ENCODE measurements at places on chromosomes 2 and 18.

GRCh38 chr2:101328474-101329007 is 20.0 kb upstream of the RNF149 start:
- DNase-seq: no peak

- DNase-seq: no peak
These were observed 36.9 kb downstream of the FLACC1 start for GRCh38 chr2:201320257-201320656.

- DNase-seq: no peak
These were observed 34.1 kb downstream of the PARD6G start for GRCh38 chr18:80213182-80213581.

DNA sequence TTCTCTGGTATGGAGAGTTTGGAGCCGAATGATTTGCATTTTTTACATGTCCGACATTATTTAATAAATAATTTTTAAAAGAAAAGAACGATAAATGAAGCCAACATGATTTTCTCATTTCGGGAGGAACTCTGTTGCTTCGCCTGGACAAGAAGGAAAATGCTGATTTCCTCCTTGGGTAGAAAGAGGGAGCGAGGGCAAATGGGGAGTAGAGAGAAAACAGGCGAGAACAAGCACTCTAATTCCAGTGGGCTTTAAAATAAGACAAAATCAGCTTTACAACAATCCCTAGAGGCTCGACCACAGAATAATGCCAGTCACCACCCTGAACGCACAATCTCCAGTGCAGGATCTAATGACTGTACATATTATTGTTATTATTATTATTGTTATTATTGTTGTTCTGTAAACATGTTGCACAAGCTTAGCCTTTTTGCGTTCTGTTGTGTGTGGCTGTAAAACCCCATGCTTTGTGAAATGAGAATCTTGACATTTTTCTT is 3.7 kb downstream of the DLX1 start:
- no peak for DNase-seq

DNA sequence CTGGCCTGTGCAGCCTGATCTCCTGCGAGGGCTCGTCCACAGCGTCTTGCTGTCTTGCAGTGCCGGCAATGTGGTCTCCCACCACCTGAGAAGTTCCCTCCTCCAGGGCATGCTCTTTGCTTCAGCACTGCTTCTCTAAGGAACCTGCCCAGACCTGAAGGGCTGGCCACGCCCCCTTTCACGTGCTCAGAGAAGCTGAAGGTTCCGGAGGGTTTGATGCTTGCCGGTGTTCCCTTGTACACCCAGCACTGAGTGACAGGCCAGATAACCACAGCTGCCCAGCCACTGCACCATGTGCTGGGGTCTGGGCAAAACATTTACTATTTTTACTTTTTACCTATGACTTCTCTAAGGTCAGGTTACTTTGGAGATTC is 1.7 kb upstream of the POLR2D start:
- peak; percentile 47 for DNase-seq

DNA sequence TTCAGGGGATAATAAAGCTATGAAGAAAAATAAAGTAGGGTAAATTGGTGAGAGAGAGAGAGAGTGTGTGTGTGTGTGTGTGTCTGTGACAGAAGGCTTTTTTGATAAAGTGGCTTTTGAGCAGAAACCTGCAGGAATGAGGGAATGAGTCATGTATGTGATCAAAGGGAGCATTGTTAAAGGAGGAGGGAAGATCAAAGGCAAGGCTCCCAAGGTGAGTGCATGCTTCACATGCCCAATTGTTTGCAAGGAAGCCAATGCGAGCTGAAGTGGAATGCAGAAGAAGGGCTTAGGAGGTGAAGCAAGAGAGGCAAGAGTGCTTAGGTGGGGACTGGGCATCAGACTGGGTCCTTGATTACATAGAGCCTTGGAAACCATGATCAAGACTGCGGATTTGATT is 96.8 kb downstream of the DNAH6 start:
- DNase-seq: no peak

DNA sequence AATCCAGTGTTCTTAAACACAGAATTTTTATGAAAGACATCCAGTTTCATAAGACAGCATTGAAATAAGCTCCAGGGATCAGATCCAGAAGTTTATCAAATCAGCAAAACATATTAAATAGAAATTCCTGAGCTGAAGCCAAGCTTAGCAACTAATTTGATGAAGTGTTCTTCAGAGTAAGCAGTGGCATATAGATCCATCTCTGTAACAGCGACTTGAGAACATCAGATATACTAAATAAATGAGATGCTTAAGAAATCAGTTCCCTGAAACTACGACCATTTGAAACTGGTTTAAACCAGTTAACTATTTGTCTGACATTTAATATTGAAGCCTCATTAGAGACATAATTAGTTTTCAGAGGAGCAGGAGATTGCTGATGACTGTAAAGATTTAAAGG is 34.1 kb downstream of the PPP1R1C start:
- no peak for DNase-seq

GRCh38 chr2:211391189-211391567 is 834.8 kb downstream of the CPS1 start:
- DNase-seq: no peak

DNA sequence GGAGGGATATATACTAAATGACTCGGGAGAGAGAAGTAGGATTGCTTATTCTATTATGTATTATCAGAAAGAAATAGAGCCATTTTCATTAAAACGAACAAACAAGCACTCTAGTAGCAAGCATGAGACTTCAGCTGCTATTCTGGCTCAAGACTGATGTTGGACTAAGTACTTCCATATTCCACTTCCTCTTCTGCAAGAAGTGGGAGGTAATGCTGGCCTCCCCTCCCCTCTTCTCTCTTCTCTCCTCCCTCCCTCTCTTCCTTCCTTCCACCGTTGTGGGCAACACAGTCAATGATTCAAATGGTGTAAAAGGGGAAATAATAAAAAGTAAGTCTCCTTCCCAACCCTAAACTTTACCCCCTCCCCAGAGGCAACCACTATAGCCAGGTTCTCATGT is 62.6 kb downstream of the EMX1 start:
- DNase-seq: no peak

DNA sequence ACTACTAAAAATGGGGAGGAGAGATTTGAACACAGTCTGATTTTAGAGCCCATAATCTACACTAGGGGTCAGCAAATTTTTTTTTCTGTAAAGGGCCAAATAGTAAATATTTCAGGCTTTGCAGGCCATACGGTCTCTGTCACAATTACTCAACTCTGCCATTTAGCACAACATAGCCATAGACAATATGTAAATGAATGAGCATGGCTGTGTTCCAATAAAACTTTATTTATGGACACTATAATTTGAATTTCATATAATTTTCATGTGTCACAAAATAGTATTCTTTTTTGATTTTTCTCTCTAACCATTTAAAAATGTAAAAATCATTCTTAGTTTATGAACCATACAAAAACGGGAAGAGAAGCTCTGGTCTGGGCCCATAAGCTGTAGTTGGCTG is 309.4 kb downstream of the GPD2 start:
- no peak for DNase-seq

- DNase-seq: no peak
These were observed 84.4 kb downstream of the MAP4K4 start for GRCh38 chr2:101781791-101782426.

- DNase-seq: no peak
These were observed 10.9 kb upstream of the TEX261 start for GRCh38 chr2:71005271-71006202.

DNA sequence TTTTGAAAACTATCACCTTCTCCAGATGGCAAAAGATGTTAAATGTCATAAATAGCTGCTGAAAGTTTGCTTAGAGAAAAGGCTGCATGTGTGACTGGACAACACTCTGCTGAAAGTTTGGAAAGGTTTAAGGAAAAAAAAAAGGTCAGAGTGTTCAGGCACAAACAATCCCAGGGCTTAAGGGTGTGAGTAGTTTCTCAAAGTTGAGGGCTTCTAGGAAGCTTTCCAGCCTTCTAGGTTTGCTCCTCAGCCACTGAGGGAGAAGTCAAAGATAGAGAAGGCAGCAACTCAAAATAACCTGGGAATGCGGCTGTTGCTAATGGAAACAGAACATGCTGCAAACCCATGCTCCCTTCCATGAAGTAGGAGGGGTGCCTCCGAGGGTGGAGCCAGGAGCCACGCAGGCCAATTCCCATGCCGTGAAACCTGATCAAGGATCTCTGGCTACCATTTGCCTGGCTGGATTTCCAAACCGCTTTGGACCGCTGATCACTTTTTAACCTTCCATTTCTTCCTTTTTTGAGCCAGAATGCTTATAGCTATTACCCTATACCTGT is 88.0 kb downstream of the TEX51 start:
- DNase-seq: no peak

- no peak for DNase-seq
These were observed 1.1 kb downstream of the PUM2 start for GRCh38 chr2:20349513-20349921.

GRCh38 chr2:8148260-8149006 is 533.4 kb upstream of the ID2 start:
- DNase-seq: no peak

DNA sequence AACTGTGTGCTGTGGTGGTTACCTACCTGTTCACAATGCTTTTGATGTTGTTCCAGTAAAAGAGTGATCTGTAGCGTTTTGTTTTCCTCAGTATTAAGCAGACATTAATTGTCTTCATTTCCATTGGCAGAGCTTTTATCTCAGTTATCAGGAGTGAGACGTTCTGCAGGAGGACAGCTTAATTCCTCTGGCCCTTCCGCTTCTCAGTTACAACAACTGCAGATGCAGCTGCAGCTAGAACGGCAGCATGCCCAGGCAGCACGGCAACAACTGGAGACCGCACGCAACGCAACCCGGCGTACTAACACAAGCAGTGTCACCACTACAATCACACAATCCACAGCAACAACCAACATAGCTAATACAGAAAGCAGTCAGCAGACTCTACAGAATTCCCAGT is 78.3 kb downstream of the KCMF1 start:
- no peak for DNase-seq

DNA sequence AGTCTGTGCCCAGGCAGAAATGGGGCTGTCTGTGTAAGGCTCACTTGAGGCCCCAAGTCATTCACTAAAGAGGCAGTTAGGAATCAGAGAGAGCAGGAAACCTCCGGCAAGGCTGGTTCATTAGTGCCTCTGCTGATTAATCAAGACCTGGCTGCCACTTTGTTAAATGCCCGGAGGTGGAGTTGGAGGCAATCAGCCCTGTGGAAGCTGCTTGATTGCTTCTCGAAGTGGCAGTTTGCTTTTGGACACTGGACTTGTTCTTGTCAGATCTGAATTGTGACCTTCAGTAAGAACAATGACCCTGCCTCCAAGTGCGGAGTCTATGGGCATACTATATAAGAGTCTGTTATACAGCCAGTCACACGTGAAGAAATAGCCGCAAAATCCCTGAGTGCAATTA is 183.9 kb upstream of the LINC00305 start:
- no peak for DNase-seq

GRCh38 chr2:230267556-230267955 is 42.0 kb downstream of the SP140 start:
- DNase-seq: no peak

DNA sequence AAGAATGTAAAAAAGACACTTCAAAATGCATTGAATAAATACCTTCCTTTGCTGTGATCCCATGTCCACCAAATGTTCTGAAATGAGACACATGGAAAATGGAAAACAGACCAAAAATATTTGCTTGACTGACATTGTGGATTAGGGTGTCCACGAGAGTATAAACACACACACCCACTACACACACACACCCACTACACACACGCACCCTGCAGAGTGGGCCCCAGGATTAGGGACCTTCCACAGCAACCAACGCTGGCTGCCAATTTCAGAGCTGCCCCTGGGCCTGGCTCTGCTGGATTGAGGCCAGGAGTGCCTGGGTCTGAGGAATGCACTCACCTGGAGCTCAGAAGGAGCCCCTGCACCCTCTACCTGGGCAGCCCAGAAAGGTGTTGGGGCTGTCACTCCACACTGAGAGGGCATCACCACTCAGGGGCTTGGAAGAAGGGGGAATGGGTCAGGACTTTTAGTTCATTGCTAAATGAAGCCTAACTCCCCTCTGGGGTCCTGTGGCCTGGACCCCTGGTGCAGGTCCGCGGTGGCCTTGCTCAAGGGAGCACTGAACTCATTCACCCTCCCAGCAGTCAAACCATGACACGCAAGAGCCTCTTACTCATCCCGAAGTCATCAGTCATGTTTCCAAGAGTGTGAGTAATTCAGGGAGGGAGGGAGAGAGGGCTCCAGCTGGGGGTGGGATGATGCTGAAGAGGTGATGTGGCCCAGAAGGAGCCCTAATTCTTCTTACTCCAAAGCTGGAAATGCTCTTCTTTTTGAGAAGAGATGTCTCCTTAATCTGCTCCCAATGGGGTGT is 50.2 kb upstream of the PLB1 start:
- DNase-seq: no peak

DNA sequence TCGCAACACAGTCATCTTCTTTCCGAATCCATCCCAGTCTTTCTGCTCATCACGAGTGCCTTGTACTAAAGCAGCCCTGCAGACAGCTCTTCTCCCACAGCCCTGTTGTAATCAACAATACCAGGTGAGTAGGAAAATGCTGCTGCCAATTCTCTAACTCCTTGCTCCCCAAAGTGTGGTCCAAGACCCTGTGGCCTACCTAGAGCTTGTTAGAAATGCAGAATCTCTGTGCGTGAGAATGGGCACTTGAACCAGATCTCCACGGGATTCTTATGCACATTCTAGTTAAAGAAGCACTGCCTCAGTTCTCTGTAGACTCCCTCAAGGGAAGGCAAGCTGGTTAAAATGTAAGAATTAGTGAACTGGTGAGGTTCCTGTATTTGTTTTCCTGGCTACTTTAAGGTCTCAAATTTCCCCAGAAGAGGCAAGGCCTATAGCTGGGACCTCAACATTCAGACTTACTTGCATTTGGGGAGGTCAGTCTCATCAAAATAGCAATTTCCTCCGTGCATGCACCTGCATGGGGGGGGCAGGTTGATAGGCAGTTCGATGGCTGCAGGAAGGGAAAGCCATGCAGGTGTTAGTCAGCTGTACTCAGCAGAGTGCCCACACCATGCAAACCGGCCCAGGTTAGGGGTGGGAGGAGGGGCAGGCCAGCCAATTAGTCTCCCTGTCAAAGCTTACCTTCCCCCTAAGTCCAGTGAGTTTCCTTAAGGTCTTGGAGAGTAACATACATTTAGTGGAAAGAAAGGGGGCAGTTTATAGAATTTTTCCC is 70.8 kb downstream of the DHRS9 start:
- peak; percentile 39 for DNase-seq

DNA sequence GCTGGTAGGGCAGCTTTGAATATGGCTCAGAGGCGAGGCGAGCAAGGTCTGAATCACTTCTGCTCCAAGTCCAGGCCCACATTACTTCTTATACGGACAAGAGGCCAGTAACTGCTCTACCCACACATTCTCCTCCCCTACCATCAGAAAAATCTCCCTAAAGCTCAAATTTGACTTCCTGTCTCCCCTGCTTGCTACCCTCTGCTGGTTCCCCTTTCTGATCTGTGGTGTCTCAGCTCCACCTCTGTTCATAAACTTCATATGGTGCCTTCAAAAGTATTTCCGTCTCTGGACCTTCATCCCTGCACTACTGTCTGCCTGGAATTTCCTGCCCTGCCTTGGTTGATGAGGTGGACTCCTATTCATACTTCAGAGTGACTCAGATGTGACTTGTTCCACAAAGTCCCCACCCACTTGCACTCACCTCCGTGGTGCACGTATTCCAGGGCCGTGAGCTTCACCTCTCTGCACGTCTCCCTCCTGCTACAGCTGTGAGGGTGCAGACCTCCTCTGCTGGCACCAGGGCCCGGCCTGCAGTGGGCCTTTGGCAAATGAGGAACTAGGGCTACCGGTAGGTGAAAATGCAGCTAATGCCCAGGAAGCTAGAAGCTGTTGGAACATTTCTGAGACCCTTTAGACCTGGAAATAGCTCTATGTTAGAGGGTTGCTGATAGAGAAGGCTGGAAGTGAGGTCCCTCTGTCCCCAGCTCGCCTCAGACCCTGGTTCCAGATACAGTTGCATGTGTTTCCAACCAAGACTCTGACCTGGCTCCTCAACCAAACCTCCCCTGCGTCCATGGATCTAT is 24.6 kb upstream of the KCMF1 start:
- no peak for DNase-seq
